ENCODE measurements at places on chromosomes 2 and 18.
A peak's percentile ranks its signal among the peaks of the same experiment; 100 is the strongest.

- DNase-seq, result no peak
These were observed 32.1 kb upstream of the SLC66A3 start for GRCh38 chr2:11123001-11123809.

GRCh38 chr18:50293039-50293438, 5.5 kb upstream of the CXXC1 start:
- no peak for DNase-seq

DNA sequence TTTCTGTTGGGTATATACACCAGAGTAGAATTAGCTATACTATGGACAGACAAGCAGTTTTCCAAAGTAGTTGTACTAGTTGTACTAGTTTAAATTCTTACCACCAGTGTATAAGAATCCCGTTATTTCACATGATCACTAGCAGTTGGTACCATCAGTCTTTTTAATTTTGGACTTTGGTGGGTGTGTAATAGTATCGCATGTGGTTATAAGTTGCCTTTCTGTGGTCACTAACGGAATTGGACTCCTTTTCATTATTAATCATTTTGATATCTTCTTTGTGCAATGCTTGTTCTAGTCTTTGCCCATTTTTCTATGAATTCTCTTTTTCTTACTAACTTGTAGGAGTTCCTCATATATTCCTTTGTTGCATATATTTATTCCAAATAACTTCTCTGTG, 89.8 kb downstream of the ASXL2 start:
- DNase-seq, result no peak

- DNase-seq, result no peak
These were observed 98.3 kb downstream of the GRB14 start for GRCh38 chr2:164523009-164523408.

- no peak for DNase-seq
These were observed 57.1 kb upstream of the RNF152 start for GRCh38 chr18:61949946-61950345.

- DNase-seq, result no peak
These were observed 227.6 kb upstream of the SMAD7 start for GRCh38 chr18:49178321-49178720.

DNA sequence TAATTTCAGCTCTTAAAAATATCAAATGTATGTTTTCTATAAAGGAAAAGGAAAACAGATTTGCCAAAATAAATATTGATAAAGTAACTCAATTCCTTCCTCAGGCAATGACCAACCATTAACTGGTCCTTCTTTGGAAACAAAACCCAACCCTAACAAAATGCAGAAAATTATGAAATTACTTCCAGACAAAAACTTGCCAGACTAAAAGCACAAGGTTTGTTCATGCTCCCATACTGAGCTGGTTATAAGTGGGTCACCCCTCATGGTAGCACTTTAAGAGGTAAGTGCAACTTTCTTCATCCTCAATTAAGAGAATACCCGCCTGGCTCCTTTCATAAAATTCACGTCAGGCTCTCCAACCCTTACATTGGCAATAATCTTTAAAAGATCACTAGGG, 31.1 kb upstream of the TTC32 start:
- DNase-seq, result no peak

GRCh38 chr18:46275370-46275769, 171.2 kb downstream of the HAUS1 start:
- DNase-seq, result no peak

DNA sequence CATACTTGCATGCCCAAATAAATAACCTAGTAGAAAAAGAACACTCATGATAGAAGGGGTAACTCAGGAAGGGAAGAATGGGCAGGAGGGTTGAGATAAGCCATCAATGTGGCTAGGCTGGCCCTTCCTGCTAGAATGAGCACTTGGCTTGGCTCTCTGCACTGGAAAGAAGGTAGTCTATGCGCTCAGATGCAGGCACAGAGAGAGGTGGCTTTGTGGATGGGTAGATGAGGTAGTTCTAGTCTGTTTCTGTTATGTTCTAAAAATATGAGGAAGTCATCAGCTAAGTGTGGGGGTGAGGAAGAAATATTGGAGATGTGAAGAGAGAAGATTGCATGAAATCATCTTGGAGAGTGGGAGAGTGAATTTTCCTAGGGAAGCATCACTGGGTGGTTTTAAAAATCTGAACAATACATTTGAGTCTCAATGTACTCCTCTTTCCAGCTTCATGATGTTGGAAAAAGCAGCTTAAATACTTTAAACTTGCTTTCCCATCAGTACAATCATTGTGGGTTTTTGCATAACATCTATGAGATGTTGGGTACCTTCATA, 357.1 kb downstream of the CNTNAP5 start:
- no peak for DNase-seq

DNA sequence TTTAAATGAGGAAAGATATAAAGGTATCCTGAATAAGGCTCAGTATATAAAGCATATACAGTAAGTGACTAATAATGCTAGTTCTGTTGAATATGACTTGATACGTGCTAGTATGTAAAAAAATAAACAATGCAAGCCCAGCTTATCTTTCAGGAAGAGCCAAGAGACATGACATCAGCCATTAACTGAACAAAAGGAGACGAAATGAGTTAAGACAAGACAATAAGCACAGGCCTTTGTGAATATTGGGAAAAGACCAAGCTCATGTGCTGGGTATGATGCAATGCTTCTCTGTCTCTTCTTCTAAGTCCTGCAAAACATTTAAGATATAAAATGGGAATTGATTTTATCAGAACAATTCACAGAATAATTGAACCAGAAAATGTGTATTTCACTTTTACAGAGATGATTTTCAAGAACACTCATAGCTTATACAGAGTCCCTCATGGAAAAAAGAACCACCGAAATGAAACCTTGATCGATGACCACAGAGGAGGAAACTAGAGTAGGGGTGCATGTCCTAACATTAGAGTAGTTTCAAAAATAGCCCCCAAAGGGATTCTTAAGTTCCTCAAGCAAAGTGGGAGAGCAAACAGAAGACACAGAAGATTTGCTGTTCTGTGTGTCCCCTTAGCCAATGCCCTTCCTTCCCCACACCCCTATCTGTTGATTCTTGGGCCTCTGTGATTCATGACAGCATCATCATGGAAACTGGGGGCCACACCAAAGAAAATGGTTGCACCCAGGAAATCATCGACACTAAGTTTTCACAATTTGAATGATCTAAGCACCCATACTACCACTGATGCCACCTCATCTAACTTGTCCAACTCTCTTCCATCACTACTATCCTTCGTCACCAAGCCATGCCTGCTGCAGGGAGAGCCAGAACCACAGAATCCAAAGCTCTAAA, 68.0 kb upstream of the CRIM1 start:
- DNase-seq, result no peak

DNA sequence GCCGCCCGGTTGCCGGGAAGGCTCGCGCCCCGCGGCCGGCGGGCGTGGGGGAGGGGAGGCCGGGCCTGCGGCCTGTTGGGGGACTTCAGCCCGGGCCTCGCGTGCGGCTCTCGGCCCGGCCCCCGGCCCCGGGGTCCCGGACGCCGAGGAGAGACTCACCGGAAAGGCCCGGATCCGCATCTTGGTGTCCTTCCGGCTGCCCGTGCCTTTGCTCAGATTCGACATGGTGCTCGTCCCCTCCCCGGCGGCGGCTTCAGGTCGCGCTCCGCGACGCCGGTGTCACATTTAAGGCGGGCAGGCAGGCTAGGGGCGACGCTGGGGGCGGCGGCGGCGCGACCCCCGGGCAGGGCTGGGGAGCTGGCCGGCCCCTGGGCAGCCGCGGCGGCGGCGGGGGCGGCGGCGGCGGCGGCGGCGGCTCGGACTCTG, 365 bp downstream of the CUL3 start:
- no peak for DNase-seq

GRCh38 chr18:8601277-8602032, 7.8 kb upstream of the RAB12 start:
- no peak for DNase-seq

- DNase-seq, result no peak
These were observed 3.2 kb downstream of the DSEL start for GRCh38 chr18:67513280-67513679.

DNA sequence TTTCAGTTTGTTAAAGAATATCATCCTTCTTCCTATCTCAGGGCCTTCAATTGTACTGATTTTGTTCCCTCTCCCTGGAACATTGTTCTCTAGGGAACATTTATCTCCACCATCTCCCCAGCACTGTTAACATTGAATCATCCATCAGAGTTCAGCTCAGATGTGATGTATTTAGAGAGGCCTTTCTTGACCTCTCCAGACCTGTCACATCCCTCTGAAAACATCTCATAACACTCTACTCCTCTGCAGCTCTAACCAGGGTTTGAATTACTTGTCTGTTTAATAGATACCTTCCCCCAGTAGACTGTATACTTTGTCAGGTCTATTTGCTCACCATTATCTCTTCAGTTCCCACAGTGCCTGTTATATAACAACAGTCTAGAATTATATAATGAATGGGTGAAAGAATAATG, 98.6 kb downstream of the GALNT1 start:
- DNase-seq, result peak; percentile 22

- DNase-seq, result no peak
These were observed 12.7 kb downstream of the KCNF1 start for GRCh38 chr2:10924441-10924840.
